ENCODE measurements at places on chromosomes 5 and 9. TPM values are rescaled to one million over a fixed set of nuclear protein-coding genes. Genes with fewer than 3 reads are reported as not detected.

Gene KCNIP1
- 24.4 TPM for total RNA-seq

Gene C9orf50
- not detected for total RNA-seq

Gene TMC1
- total RNA-seq = 0.22 TPM

Gene CCT5
- 610 TPM for total RNA-seq

Gene IFNA21
- total RNA-seq = not detected

Gene FAM221B
- total RNA-seq = not detected

Gene COL5A1
- 8.3 TPM for total RNA-seq

Gene ESM1
- total RNA-seq = 157 TPM

Gene LMAN2
- total RNA-seq = 289 TPM

Gene ADCY2
- total RNA-seq = not detected

Gene STX17
- 11.9 TPM for total RNA-seq

Gene NDUFS4
- total RNA-seq = 72.8 TPM

DNA sequence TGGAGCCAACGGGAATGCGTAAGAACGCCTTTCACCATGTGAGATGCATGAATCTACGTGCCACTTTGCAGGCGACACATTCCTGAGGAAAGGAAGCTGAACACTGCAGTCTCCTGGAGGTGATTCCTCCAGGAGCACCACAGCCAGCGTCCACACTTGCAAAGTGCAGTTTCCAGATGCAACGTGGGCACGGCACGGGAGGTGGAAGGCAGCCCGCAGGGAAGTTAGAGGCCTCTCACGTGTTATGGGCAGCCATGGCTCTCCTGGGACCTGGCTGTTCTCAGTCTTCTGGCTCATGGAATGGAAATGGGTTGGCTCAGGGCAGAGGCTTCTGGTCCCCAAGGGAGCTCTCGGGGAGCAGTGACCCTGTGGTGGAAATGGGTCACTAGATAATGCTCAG, 381.0 kb upstream of the IRX4 start:
- no peak for DNase-seq

DNA sequence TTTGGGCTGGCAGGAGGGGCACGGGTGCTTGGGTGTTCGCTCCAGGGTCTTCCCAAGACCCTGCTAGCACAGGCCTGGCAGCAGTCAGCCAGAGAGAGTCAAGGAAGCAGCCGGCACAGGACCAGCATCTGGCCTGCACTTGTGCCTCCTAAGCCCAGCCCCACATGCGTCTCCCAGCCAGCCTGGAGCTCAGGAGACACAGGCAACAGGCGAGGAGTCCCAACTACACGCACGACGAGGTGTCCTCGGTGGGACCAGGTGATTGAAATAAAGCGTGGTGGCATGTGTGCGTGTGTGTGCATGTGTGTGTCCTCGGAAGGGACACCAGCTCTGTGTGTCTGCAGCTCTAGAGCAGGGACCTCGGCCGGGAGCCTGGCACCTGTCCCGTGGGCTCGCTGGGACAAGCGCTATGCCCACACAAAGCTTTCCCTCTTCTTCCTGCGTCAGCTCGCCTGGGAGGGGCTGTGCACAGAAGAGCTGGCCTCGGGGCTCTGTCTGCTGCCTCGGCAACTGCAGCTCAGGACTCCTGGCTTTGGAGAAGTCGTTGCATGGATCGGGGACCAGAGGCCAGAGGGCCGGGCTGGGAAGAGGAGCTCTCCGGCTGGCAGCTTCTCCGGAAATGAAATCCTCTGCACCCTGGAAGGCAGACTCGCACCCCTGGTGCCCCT, 14.7 kb upstream of the SLC9A3 start:
- DNase-seq = no peak

GRCh38 chr9:113962396-113962795, 86.3 kb downstream of the ZNF618 start:
- no peak for DNase-seq

DNA sequence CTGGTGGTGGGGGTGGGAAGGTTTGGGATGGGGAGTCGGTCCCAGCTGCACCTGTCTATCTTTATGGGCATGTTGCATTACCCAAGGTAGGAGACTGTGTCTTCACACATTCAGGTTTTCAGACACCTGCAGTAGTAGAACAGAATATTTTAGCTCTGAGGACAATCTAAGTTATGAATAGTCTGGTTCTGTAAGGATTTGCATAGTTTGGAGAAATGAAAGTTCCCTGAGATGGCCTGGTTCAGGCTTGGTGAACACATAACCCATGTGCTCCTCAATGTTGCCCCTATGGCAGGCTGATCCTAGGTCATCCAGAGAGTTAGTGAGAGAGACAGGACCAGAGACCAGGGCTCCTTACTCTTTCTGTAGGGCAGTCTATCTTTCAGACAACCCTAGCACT, 20.7 kb downstream of the TNFSF8 start:
- no peak for DNase-seq

GRCh38 chr5:179486596-179487051, 63.7 kb upstream of the RUFY1 start:
- no peak for DNase-seq

DNA sequence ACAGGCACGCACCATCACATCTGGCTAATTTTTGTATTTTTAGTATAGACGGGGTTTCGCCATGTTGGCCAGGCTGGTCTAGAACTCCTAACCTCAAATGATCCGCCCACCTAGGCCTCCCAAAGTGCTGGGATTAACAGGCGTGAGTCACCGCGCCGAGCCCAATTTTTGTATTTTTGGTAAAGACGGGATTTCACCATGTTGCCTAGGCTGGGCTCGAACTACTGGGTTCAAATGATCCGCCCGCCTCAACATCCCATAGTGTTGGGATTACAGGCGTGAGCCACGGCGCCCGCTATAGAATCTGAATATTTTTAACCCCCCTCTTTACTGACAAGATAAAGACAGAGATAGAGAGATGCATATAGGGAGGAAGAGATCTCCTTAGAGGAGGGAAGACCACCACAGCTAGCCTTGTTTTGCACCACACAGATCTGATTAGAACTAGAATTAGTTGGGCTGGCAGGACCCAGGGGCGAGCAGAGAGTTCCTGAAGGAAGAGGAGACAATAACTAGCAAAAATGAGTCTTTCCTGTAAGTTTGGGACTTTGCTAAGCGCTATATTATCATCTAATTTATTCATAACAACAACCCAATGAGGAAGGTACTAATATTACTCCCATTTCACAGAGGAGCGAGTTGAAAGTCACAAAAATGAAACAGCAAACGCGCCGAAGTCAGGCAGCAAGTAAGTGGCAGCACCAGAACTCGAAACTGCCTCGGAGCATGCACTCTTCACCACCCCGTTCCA, 1.5 kb upstream of the ANKHD1 start:
- no peak for DNase-seq

GRCh38 chr9:4666042-4666699, at the start of gene SPATA6L:
SPATA6L (minus strand) TSS chr9:4666480; CDS start chr9:4666250, 230 bp downstream.
- DNase-seq = peak; percentile 76

GRCh38 chr5:61409568-61409967, 77.5 kb downstream of the ZSWIM6 start:
- peak; percentile 55 for DNase-seq

DNA sequence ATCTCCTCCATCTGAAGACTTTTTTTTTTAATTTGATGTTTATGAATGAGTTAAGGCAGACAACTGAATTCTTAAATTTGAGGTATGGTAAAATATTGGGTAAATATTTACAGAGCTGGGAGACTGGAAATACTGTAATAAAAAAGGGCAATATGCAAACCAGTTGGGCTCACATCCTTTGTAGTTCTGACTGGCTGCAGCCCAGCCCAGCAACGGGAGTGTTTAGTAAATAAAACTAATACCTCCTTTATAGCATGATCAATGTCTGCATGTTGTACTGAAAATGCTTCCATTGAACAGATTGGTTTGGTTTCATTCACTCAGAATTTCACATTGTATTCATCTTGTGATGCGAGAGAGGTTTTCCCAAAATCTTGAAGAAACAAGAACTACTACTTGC, 365.0 kb downstream of the DMRT2 start:
- DNase-seq = no peak

- no peak for DNase-seq
Observed at GRCh38 chr9:129338724-129339430, 160.8 kb upstream of the IER5L start.

GRCh38 chr5:79846198-79846521, 144.9 kb downstream of the MTX3 start:
- DNase-seq = no peak

DNA sequence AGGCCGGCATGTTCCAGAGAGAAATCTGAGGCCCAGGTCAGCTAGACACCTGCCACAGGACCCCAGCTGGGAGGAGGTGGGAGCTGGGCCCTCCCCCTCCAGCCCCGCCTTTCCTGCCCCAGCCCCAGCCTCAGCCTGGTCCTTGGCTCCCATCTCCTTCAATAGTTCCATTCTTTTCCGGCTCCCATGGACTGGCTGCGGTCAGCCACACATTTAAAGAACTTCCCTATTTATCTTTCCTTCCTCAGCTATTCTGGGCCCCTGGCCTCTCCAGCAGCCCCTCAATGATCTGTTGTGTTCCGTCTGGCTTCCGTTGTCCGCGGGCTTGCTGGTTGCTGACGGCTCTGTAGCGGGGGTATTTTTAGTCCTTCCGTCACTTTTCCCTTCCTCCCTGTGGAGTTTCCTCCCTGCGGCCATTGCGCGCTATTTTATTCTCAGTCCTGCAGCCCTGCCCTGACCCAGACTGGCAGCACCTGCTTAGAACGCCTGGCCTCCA, 73.8 kb downstream of the AMBP start:
- peak; percentile 78 for DNase-seq

- peak; percentile 52 for DNase-seq
Observed at GRCh38 chr5:146717951-146718350, 160.6 kb downstream of the PPP2R2B start.

DNA sequence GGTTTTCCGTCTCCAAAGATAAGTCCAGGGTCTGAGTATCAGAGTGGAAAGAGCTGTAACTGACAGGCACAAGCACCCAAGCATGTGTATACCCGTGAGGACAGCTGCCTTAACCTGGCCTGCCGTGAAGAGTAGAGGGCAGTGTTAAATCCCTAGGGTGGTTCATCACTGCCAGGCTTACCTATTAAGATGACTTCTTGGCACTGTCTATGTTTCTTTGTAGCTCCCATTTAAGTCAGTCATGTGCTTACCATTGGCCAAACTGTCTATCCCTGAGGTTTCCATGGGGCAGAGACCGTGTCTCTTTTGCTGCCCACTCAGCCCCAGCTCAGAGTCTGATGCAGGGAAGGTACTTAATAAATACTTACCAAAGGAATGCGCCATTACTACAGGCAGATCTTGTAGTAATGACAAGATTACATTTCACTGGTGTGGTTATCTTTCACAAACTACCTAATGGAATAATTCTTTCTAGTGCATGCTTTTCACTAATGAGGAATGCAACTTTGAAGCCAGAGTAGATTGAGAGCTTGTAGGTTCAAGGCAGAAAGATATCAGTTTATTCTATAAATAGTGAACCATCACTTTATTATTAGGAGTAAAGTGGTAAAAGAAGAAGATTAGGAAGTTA, 64.2 kb downstream of the SNX24 start:
- DNase-seq = no peak

GRCh38 chr5:156446526-156446925, 119.6 kb downstream of the SGCD start:
- no peak for DNase-seq

GRCh38 chr9:120718316-120718715, 4.0 kb upstream of the MEGF9 start:
- no peak for DNase-seq

GRCh38 chr9:121240472-121241135, 27.4 kb upstream of the GSN start:
- DNase-seq = no peak

- DNase-seq = peak; percentile 65
Observed at GRCh38 chr9:114911167-114911821, 19.1 kb downstream of the TNFSF8 start.

DNA sequence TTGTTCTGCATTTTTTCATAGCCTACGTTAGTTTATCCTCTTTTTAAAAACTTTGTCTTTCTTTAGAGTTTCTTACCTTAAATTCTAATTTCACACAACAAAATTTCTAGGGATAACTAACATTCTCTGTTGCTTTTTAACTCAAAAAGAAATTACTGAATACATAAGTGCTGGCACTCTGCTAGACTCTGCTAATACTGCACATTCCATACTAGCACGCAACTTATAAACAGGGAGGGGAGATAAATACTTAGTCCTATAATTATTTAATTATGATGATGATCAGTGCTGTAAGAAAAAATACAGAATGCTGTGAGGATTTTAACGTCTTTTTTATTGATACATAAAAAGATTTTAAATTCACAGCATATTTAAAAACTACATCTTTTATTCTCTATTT, 25.1 kb downstream of the RNF145 start:
- DNase-seq = no peak

GRCh38 chr9:1637401-1637800, 377.7 kb upstream of the SMARCA2 start:
- DNase-seq = no peak
